ENCODE measurements at places on chromosomes 6 and 20.

GRCh38 chr6:27478141-27478705, 5.3 kb upstream of the ZNF184 start:
- DNase-seq: no peak

GRCh38 chr6:13360671-13361540, 32.6 kb upstream of the TBC1D7 start:
- DNase-seq: no peak

- DNase-seq: no peak
Observed at GRCh38 chr6:90490030-90490716, 96.7 kb downstream of the MAP3K7 start.

- DNase-seq: no peak
Observed at GRCh38 chr6:169081248-169081647, 172.4 kb downstream of the THBS2 start.

DNA sequence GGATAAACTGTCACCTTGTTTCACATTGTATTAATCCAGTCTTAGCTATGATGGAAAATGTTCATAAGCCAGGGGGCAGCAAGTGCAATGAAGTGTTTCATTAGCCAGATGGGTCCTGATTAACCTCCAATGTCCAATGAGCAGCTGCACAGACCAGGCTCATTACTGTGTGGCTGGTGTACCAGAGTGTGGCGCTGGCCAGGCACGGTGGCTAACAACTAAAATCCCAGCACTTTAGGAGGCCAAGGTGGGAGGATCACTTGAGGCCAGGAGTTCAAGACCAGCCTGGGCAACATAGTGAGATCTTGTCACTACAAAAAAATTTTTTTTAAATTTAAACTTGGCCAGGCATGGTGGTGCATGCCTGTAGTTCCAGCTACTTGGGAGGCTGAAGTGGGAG, 201.7 kb upstream of the FOXQ1 start:
- no peak for DNase-seq

DNA sequence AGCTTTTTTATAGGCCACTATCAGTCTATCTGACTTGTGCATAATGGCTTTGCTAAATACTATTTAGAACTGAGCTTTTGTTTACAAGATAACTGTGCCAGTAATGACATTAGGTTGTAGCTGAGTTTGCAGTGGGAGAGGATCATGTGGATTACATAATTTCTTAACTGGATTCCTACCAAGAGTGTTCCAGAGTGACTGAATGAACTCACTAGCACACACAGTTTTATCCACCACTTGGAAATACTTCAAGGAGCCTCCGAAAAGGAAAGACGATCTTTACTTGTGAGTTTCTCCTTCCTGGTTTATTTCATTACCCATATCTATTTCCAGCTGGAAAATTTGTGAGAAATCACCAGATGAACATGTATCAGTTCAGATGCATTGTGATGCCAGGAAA, 10.9 kb upstream of the SYNE1 start:
- DNase-seq: no peak

DNA sequence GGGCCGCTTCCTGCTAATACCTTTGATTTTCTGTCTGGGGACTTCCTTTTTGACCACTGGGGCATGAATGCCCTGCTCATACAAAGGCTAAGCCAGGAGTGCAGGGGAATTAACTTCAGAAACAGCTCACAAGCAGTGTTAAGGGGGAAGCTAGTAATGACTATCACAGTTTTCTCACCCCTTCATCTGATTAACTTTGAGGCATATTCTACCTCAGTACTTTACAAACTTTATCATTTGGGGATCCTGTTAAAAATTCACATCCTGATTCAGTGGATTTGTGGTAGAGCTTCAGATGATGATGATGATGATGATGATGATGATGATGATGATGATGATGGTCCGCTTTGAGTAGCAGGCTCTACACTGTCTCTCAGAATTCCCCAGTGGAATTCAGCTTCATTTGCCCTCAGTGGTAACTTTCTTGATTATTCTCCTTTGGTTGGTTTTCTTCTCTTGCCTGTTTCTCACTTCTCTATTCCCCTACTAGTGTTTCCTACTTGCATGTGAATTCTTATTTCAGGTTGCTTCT, 78.4 kb upstream of the TMEM170B start:
- no peak for DNase-seq

GRCh38 chr20:35007413-35007812, 51.7 kb downstream of the MYH7B start:
- DNase-seq: no peak

GRCh38 chr6:168216751-168217191, 102.8 kb downstream of the DACT2 start:
- no peak for DNase-seq

DNA sequence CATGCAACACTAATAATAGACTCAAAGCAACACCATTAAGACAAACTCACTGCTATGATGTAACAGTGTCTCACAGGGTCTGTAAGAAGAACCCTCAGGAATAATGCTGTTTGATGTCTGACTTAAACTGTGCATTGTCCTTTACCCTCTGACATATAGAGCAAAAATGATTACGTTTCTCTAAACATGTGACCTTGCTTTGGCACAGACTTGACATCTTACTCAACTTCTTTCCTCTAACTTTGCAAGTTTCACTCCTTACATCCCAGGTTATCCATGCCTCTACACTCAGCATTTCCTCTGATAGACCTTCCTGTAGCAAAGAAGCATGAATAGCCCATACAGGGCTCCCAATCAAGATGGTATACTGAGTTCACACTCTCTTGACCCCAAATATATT, 252.7 kb downstream of the UST start:
- no peak for DNase-seq

GRCh38 chr20:62365814-62366369, 1.2 kb downstream of the LAMA5 start:
- no peak for DNase-seq

DNA sequence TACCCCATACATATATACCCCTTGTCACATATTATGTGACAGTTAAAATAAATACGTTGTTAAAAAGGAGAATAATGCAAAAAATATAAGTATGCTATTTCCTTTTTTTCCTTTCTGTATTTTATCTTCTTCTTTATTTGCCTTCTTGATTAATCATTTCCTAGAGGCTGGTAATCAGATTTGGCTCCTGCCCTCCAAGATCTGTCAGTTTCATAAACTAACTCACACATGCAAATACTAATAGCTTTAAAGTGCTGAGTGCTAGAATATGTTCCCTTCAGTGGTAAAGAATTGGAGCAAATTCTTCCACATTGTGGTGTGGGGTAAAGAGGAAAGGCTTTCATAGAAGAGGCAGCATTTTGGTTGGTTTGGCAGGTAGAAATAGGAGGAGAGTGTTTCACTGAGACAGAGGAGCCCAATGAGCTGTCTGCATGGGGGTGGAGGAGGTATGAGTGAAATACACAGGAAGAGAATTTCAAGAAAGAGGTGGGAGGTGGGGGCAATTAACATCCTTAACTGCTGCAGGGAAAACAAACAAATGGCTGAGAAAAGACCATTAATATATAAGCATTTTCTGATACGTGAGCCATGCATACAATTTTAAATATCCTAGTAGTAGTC, 523.9 kb downstream of the BMP2 start:
- no peak for DNase-seq

DNA sequence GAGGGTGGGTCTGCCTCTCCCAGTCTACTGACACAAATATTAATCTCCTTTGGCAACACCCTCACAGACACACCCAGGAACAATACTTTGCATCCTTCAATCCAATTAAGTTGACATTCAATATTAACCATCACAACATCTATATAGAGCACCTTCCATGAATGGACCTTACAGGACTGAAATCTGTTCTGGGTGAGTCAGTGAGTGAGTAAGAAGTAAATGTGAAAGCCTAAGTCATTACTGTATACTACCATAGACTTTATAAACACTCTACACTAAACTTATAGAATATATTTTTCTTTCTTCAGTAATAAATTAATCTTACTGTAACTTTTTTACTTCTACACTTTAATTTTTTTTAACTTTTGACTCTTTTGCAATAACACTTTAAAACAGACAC, 993.8 kb upstream of the MAP3K7 start:
- DNase-seq: no peak

DNA sequence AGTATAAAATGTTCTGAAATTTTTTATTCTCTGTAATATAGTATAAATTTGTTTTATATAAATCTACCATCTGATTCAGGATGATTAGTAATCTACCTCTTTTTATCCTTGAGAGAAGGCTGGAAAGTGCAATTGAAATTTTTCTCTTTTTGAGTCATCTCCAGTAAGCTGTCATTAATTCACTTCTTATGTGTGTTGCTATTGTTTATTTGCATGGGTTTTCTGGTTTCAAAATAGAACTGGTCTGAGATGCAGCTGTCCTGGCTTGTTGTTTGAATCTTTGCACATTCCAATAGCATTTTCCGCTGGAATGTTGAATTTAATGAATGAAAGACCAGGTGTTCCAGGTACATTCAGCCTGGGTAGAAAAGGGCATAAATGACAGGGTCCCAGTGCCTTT, 24.3 kb upstream of the TAB2 start:
- DNase-seq: no peak

GRCh38 chr6:136079701-136080565, 170.2 kb downstream of the MTFR2 start:
- DNase-seq: no peak

GRCh38 chr6:83511266-83511665, 1.1 kb upstream of the PRSS35 start:
- DNase-seq: no peak

DNA sequence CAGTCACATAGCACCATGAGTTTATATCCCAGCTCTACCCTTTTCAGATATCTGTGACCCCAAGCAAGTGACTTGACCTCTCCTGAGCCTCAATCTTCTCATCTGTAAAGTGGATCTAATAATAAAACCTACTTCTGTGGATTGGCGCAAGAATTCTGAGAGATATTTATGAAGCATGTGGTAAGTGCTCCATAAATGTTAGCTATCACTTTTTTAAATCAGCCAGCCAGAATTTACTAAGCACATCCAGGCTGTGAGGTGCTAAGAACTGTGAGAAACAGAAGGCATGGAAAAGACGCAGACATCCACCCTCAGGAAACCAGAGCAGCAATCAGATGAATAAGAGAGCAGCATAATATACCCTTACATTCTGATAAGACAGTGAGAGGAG, 862 bp downstream of the C20orf96 start:
- DNase-seq: no peak

DNA sequence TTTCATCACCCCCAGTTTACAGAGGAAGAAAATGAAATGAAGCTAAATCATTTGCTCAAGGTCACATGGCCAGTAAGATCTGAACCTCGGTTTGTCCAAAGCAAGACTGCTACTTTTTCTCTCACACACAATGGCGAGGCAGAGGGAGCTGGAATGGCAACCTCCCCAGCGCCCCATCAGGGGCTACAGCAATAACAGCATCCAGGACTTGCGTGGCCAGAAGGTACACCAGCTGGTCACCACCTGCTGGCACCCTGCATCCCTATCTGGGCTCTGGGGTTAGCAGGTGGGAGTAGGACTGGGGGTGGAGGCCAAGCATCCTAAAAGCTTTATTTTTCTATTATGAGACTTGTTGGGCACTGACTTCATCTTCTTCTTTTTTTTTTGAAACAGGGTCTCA, 41.3 kb downstream of the TTI1 start:
- DNase-seq: no peak

DNA sequence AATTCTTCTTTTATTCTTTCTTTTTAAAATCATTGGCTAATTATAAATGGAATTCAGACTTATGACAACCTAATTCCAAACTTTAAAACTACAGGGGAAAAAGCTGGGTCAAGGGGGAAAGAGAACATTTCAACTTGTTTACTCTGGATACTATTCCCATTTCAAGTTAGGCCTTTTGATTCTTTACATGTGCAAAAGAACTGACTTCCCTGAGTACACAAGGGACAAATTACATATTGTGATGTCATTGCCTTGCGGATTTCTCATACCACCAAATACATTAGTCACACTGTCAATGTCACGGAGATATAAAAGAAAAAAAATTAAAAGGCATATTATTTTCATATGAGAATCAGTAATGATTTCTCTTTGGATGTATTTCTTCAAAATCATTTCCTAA, 96.5 kb upstream of the TBX18 start:
- DNase-seq: no peak

- DNase-seq: no peak
Observed at GRCh38 chr20:19875376-19876221, 117.5 kb downstream of the RIN2 start.

DNA sequence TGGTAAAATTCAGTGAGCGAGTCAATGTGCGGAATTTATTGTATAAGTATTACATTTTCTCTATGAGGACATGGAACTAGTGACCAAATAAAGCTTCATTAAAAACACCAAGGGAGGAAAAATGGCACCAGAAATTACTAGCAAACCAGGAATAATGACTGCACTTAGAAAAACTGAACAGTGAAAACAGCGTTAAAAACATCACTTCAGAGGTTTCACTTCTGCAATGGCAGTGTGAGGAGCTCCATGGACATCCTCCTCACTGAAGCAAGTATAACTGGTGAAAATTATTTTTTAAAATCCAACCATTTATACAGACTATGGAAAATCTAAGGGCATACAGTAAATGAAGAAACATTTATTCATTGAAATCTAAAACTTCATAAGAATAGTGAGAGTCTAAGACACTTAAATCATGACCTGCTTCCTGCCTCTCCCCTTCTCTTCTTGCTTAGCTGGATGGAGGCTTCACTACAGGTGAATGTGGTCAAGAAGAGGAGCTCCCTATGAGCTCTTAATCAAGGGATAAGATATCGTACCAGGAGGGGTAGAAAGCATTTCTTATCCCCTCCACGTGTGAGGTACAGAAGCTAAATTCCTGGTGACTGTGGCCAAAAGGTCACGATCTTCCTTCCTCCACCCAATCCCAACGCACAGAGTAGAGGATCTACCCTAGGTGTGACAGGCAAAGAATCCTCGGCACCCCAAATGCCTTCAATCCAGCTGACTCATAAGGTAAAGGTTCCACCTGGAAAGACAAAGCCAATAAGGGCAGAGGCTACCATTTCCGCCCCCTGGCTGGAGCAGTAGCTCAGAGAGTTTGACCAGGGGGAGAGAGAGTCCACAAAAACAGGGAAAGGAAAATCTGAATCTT, 12.3 kb upstream of the ASF1A start:
- DNase-seq: no peak

DNA sequence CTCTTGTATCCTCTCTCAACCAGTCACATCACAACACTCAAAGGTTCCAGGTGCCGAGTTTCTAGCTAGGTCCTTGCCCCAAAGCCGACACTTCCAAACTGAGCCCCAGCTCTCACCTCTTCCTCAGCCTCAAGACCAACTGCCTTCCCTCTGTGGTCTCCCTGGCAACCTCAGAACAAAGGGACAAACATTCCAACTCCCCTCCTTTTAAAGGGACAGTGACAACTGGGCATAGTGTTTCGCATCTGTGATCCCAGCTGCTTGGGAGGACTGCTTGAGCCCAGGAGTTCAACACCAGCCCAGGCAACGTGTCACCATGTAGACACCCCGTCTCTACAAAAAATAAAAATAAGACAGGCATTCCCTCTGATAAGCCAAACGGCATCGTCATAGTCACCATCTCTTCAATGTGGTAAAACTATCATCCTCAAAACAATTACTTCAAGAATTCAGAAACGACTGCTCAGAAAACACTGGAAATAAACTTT, 11.3 kb downstream of the DIDO1 start:
- DNase-seq: no peak

Measured in NCI-H2081 treated with DMSO at 0.1 percent for 48 hours (cell line).